ENCODE measurements at places on chromosomes 6 and 20. TPM values are rescaled to one million over a fixed set of nuclear protein-coding genes. Genes with fewer than 3 reads are reported as not detected.

GRM1 gene
- total RNA-seq = 0.68 TPM

SMPDL3A gene
- 30.7 TPM for total RNA-seq

TFAP2D gene
- total RNA-seq = not detected

TNFRSF6B gene
- total RNA-seq = 6.7 TPM

PRSS35 gene
- total RNA-seq = 2.4 TPM

SPDEF gene
- total RNA-seq = 738 TPM

BPIFA1 gene
- not detected for total RNA-seq

DNA sequence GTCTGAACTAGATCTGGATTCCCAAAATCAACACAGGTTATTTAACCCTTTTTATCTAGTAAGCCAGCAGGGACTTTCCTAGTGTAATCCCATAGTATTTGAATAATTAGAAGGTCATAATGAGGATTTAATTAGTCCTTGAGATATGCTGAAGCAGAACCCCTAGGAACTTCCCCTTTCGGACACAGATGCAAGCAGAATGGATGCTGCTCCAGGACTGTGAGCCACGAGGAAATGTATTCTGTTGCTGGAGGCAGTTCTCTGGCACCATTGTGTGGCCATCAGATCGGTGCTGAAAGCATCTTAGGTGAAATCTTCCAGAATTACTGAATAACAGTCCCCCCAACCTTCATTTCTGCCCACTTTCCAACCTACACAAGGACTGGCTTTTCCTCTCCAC lies 206.9 kb downstream of the TMEM242 start:
- no peak overlapping the region for H3K4me3 ChIP-seq
- H3K27ac ChIP-seq = no peak overlapping the region
- no peaks in the 10 kb centered on the region for H3K36me3 ChIP-seq
- no peaks in the 10 kb centered on the region for H3K27me3 ChIP-seq

DNA sequence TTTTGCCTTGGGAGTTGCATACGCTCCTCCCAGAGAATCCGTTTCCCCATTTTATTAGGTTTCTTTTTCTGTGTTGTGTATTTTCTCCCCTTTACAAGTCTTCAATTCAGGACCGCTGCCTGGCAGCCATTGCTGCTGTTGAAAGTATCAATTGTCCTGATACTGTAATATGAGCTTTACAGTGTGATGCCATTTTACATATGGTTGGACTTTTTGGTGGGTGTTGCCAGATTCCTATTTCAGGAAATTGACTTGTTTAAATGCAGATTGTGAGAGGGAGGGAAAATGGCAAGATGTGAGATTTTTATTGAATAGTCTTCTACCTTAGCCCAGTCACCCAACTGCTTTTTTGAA lies 1.2 kb downstream of the PANK2 start:
- H3K27ac ChIP-seq = peak overlapping the region; percentile 98
- no peak for DNase-seq
- no peaks in the 10 kb centered on the region for H3K36me3 ChIP-seq
- peaks cover 8% of the 10 kb centered on the region for H3K4me1 ChIP-seq

DNA sequence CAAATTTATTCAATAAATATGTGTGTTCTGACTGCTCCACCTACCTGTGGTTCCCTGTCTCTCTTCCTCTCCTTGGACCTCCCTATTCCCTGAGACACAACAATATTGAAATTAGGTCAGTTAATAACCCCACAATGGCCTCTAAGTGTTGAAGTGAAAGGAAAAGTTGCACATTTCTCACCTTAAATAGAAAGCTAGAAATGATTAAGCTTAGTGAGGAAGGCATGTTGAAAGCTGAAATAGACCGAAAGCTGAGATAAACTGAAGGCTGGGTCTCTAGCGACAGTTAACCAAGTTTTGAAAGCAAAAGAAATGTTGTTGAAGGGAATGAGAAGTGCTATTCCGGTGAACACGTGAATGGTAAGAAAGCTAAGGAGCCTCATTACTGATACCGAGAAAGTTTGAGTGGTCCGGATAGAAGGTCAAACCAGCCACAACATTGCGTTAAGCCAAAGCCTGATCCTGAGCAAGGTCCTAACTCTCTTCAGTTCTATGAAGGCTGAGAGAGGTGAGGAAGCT lies 34.1 kb downstream of the UST start:
- DNase-seq = no peak
- H3K27ac ChIP-seq = no peak overlapping the region
- no peaks in the 10 kb centered on the region for H3K4me1 ChIP-seq
- H3K27me3 ChIP-seq = no peaks in the 10 kb centered on the region

DNA sequence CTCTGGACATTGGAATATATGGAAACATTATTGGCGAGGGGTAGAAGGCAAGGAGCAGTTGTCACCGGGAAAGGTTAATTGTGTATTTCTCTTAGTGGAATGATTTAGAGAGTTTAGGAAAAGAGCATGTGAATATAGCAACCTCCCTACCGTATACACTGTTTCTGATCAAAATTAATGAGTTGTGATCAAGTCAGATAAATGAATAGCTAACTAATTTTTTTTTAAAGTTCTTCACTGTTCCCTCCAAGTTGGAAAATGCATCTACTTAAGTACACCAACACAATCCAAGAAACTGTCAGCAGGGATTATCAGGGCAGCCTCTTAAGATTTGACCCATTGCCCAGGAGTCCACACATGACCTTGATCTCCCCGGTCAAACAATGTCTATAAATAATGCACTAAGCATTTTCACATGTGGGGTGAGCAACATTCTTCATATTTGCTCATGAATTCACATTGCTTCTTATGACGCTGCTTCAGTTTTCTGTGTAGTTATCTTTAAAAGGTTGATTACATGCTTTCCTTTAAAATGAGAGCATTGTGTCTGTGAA lies 680.8 kb upstream of the NRSN1 start:
- no peaks in the 10 kb centered on the region for H3K27me3 ChIP-seq
- no peak for DNase-seq
- H3K4me3 ChIP-seq = no peak overlapping the region
- H3K36me3 ChIP-seq = no peaks in the 10 kb centered on the region

GRCh38 chr20:8523684-8524083 lies 391.6 kb downstream of the PLCB1 start:
- no peak for DNase-seq
- H3K27me3 ChIP-seq = no peaks in the 10 kb centered on the region
- no peaks in the 10 kb centered on the region for H3K4me1 ChIP-seq
- no peak overlapping the region for H3K4me3 ChIP-seq

- DNase-seq = no peak
- no peak overlapping the region for H3K4me3 ChIP-seq
- no peaks in the 10 kb centered on the region for H3K27me3 ChIP-seq
Measured at GRCh38 chr20:53768329-53768728, 174.7 kb upstream of the ZNF217 start.

DNA sequence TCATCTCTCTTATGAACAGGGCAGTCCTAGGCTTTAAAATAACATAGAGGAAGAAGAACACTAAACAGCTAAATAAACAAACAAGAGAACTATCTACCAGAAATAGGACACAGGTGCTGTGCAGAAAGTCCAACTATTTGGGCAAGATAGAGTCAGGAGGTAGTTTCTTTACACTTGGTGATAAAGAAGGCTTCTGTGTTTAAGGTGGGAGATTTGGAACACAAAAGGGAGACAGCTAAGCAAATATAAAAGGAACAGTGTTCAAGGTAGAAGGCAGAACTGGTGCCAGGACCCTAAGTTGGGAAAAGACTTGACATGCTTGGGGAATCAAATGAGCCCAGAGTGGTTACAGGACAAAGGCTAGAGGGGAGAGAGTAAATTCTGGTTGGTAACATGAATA lies 110.5 kb downstream of the MANEA start:
- no peaks in the 10 kb centered on the region for H3K27me3 ChIP-seq
- no peaks in the 10 kb centered on the region for H3K36me3 ChIP-seq
- H3K4me3 ChIP-seq = no peak overlapping the region
- no peak for DNase-seq

DNA sequence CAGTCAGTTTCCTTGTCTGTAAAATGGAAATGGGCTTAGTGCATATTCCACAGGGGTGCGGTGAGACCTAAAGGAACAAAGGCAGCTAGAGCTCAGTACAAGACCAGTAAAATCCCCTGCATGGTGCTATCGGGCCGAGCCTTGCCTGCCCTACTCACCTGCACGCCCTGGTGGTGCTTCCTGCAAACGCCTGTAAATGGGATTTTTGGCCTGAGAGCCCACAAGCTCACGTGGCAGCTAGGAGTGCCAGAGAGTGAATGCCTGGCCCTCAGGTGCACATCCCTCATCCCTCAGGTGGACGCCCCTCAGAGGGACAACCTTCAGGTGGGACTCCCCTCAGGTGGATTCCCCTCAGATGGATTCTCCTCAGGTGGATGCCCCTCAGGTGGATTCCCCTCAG lies 48.0 kb upstream of the VSX1 start:
- no peak for DNase-seq
- H3K27ac ChIP-seq = no peak overlapping the region
- no peaks in the 10 kb centered on the region for H3K4me1 ChIP-seq
- H3K36me3 ChIP-seq = no peaks in the 10 kb centered on the region
- no peak overlapping the region for H3K4me3 ChIP-seq

DNA sequence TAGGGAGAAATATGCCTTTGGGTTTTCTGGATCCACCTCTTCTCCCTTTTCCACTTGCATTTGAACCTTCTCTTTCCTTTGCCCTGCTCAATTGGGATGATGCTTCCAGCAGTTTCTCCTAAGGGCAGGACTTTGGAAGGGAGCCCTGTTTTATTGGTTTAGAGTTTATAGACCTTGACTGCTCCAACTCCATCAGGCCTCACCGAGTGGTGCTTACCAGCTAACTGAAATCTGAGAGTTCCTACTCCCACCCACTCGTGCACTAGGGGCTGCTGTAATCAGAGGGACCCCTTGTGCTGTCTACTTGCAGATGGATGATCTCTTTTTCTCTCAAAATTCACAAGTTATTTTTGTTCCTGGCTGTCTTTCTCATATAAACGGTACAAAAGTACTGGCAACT lies 121.3 kb upstream of the SLC22A16 start:
- no peak overlapping the region for H3K27ac ChIP-seq
- no peak for DNase-seq
- H3K27me3 ChIP-seq = no peaks in the 10 kb centered on the region
- no peaks in the 10 kb centered on the region for H3K36me3 ChIP-seq
- peaks cover 3% of the 10 kb centered on the region for H3K4me1 ChIP-seq

DNA sequence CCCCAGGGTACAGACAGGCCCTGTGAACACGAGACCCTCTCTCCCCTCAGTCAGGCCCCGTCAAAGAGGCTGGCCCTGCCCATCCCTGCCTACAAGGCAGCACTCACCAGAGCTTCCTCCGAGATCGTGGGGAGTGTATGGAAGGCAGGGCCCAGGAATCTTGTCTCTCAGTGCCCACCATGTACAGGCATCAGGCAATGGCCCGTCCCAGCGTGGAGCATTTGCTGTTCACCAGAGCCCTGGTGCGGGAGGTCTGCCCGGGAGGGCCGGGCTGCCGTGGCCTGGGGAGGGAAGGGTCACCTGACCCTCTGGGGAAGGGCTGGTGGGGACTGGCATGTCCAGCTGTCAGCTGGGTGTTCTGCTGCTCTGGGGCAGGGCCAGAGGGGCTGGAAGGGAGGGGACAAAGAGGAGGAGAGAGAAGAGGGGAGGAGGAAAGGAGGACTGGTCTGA lies at the start of gene IP6K3:
TSS of gene IP6K3 (minus strand) at position 255 of the 450 bp plus-strand sequence. CDS start 11,429 bp downstream, outside the sequence.
- H3K36me3 ChIP-seq = no peaks in the 10 kb centered on the region
- peak within 1 kb of the TSS; percentile 7 for H3K4me3 ChIP-seq
- no peaks in the 10 kb centered on the region for H3K27me3 ChIP-seq

DNA sequence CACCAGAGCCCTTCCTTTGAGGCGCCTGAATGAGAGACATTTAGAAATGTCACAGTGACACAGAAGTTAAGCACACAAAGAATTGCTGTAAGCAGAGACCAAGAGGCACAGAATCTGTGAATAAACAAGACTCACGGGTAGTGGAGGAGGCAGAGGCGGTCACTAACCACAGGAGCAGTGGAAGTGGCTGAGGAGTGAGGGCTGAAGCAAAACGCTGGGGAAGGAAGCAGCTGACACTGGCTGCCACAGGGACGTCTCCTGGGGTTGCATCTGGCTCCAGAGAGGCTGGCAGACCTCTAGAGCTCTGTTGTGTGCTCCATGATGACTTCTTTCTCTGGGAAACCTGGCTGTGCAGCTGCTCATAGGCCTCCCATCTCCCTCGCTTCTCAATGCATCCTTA lies 65.0 kb upstream of the SLC2A12 start:
- no peak overlapping the region for H3K27ac ChIP-seq
- no peaks in the 10 kb centered on the region for H3K36me3 ChIP-seq
- no peaks in the 10 kb centered on the region for H3K27me3 ChIP-seq
- H3K4me1 ChIP-seq = no peaks in the 10 kb centered on the region
- no peak overlapping the region for H3K4me3 ChIP-seq

DNA sequence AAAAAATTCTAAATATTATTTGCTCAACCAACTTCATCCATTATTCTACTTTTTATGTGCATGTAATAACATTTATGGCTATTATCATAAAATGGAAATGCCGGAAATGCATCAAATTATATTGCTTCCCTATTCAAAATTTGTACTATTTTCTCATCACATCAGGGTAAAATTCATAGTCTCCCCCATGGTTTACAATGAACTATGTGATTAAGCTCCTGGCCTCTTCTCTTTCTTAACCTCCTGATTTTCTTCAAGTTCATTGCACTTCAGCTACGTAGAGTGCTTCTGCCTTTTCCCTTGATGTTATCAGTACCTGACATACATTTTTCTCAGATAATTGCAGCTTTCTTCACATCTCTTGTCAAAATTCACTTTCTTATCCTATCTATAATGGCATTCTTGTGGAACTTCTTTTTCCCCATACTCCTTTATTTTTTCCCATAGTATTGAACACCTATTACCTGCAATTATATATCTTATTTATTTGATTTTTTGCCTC lies 699.1 kb upstream of the ADGRB3 start:
- H3K4me1 ChIP-seq = no peaks in the 10 kb centered on the region
- no peak overlapping the region for H3K4me3 ChIP-seq
- no peaks in the 10 kb centered on the region for H3K27me3 ChIP-seq
- H3K36me3 ChIP-seq = no peaks in the 10 kb centered on the region
- no peak for DNase-seq
- H3K27ac ChIP-seq = no peak overlapping the region

GRCh38 chr6:117399924-117400323 lies 25.8 kb downstream of the ROS1 start:
- DNase-seq = no peak
- no peaks in the 10 kb centered on the region for H3K36me3 ChIP-seq
- H3K27ac ChIP-seq = no peak overlapping the region
- no peak overlapping the region for H3K4me3 ChIP-seq

DNA sequence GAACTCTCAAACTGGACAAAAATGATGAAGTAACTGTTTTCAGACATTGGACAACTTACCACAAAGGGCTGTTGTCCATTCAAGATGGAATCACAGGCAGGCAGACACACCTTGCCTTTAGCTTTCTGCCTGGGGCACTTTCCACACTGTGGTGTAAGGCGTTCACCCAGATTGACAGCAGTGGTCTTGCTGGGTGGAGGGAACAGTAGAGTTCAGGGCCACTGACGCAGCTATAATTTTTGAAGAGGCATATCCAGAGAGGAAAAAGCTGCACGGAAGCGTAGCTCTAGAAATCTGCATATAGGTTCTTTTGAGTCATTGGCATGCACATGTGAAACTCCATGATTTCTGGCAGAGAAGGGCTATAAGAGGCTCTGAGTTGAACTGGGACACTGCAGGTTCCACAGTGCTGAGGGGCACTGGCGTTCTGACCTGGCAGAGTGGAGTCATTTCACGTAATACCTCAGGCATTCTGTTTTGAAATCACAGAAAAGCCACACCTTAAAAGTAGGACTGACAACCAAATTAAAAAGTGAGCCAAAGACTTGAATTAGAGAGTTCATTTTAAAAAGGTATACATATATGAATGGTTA lies 105.0 kb upstream of the EDN1 start:
- no peaks in the 10 kb centered on the region for H3K36me3 ChIP-seq
- no peaks in the 10 kb centered on the region for H3K27me3 ChIP-seq
- no peaks in the 10 kb centered on the region for H3K4me1 ChIP-seq
